Activated T-cell treated with anti-CD3 and anti-CD28 coated beads, Interleukin-2, amount 50 U/mL, for 72 hours (primary cell): ENCODE measurements at places on chromosomes 16 and 17. TPM values are rescaled to one million over a fixed set of nuclear protein-coding genes. Genes with fewer than 3 reads are reported as not detected.

Gene MPP2
- total RNA-seq: 4.1 TPM

Gene SLC25A39
- total RNA-seq: 83.6 TPM

Gene PLEKHH3
- total RNA-seq: 1.2 TPM

Gene MYH11
- total RNA-seq: not detected

Gene CCL11
- not detected for total RNA-seq

Gene CDH8
- not detected for total RNA-seq

Gene PTX4
- not detected for total RNA-seq

Gene ABCC6
- total RNA-seq: not detected

Gene HCRT
- not detected for total RNA-seq

Gene CFAP97D1
- total RNA-seq: not detected
